ENCODE measurements at places on chromosomes 3 and 15.

DNA sequence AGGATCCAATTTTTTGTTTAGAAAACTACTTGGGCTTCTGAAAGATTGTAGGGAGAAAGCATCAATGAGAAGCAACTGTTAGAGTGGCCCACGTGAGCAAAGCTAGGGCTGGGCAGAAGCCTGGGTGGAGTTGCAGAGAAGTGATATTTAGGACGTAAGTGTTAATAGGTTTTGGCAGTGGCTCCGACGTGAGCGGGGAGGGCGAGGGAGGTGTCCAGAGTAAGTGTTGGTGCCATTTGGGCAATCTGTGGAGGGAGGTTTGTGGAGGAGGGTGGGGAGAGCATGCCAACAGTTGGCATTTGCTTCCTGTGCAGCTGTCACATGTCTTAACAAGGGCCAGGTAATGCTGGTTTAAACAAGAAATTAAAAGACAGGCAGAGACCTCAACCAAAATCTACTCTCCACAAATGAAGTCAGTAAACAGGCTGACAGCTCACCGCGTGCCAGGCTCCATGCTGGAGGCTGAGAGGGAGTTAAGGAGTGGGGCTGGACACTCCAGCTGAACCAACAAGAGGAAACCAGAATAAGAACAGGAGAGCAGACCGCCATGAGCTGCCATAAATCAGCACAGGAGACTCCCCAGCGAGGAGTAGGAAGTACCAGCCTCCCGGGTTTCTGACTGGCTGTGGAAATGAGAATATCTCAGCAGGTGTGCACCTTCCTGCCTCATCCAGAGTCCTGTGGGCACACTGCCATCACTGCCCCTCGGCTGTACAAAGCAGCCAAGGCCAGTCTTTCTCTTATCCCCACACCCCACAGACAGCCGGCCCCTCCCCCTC is 232.6 kb downstream of the ABHD5 start:
- no peak for DNase-seq

- no peak for DNase-seq
Measured at GRCh38 chr15:39781147-39781966, 1.3 kb downstream of the FSIP1 start.

GRCh38 chr3:111998636-111999483 is at the start of gene TAGLN3:
Gene TAGLN3, plus strand, starts transcription at chr3:111998922. Its CDS starts 501 bp downstream, at chr3:111999423.
- DNase-seq, result no peak

GRCh38 chr3:107892955-107893624 is 197.7 kb downstream of the CD47 start:
- no peak for DNase-seq

DNA sequence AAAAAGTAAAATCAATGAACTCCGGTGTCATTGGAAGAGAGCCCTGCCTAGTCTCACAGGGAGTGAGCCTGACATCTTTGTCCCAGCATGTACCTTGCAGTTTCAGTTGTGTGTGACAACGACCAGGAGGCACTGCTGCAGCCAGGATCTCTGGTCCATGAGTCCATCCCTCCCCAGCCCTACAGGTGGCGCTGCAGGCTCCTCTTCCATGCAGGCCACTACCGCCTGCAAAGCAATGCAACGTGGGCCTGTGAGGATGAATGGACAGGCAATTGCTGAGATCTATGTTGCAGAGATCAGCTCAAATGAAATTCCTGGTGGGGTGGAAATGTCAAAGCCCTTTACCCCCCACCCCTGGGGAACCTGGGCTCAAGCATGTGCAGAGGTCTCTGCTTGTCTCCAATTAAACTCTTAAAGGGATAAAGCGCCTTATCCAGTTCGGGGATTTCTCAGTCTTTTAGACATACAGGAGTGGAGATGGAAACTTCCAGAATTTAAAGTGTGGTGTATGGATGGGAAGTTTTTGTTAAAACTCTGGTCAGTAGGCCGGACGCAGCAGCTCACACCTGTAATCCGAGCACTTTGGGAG is 35.8 kb downstream of the TKT start:
- DNase-seq, result peak; percentile 76

GRCh38 chr3:189304465-189305351 is 132.9 kb downstream of the TPRG1 start:
- DNase-seq, result no peak

DNA sequence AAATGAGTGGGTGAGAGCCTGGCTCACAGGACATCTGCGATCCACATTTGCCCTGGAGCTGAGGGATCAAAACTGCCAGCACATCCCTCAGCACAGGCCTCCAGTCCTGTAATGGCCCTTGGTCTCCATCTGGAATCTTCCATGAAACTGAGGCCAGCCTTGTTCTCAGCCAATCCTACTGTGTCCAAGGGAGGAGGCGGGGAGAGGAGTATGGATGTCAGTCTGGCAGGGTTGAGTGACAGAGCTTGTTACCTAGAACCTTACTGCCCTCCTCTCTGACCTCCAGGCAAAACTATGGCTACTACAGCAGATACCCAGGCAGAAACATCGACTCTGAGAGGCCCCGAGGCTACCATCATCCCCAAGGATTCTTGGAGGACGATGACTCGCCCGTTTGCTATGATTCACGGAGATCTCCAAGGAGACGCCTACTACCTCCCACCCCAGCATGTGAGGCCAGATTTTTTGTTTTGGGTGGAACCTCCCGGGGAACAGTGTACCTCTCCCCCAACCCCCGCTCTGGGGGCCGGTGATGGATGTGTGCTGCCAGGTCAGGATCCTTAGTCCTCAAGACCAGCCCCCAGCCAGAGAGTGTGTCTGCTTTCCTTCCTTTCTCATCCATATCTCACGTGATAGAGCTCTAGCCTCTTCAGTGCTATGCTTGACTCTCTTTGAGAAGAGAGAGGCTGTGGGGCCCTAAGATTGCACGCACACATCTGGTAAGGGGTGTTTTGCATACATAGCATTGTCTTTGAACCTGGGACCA is 41.3 kb downstream of the CHDH start:
- no peak for DNase-seq

DNA sequence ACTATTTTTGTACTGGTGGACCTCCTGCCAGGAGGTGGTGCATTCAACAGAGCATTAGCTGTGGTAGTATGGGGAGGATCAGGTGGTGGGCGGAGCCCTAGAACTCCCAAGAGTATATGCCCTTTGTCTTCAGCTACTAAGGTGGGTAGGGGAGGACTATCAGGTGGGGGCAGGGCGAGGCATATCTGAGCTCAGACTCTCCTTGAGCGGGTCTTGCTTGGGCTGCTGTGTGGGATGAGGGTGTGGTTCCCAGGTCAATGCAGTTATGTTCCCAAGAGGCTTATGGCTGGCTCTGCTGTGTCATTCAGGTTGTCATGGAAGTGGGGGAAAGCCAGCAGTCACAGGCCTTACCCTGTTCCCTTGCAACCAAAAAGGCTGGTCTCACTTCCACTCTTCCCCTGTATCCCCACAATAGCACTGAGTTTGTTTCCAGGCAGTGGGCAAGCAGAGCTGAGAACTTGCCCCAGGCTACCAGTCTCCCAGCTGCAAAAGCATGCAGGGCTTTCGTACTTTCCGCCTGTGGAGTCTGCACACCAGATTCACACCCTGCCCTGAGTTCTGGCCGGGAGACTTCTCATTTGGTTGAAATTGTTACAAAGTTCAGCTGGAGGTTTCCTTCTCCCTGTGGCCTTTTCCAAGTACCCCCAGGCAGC is 93.7 kb upstream of the DPPA4 start:
- DNase-seq, result no peak

DNA sequence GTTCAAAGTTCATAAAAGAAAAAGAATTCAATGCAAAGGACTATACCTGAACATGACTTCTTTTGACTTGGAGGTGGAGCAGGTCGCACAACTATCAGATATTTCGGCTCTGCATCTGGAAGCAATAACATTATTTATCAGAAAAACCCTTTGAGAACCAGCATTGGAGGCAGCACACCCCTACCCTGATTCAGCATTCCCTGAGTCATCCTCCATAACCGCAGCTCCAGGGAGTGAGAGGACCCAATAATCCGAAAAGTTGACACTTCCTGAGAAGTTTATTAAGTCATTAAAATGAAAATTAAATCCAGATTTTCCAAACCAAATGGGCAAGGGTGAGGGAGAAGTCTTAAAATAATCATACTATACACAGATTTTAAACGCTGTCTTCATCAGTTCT is 90.6 kb downstream of the ABI3BP start:
- no peak for DNase-seq

DNA sequence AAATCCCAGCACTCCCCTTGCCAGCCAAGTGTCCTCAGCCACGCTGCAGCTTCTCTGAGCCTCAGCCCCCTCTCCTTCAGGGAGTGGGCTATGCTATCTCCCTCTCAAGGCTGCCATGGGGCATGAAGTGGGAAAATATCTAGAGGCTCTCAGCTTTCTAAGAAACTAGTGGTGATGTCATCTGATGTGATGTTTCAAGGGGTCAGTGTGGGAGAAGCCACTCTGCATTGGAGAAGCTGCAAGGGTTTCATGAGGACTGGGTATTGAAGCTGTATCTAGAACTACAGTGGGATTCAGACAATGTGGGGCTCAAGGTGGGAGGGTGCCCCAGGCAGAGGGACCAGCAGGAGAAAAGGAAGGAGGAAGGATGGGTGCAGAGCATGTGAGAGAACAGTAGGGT is 210.2 kb downstream of the TLE3 start:
- no peak for DNase-seq

DNA sequence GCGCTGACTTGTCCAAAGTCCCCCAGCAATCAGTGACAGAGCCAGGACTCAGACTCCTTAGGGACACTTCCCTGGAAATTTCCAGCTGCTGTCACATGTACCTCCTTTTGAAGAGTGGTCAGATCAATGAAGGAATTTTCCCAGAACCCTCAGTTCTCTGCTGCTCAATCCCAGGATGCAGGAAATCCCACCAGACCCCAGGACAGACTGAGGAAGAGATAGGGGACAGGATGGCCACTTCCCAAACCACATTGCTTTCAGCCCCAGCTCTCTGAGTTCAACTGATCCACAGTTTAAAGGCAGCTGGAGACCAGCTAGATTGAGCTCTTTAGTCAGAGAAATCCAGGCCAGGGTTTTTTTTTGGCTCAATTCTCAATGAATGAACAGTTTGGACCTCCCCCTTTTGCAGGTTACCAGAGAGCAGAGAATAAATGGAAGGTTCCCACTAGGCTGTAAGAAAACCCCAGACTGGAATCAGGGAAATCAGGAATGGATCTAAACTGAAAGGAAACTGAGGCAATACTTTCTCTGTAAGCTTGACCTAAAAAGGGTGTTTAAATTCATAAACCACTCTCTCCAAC is 1.5 kb downstream of the CYP1A1 start:
- peak; percentile 82 for DNase-seq

- no peak for DNase-seq
Measured at GRCh38 chr3:14592836-14593235, 52.7 kb upstream of the GRIP2 start.

DNA sequence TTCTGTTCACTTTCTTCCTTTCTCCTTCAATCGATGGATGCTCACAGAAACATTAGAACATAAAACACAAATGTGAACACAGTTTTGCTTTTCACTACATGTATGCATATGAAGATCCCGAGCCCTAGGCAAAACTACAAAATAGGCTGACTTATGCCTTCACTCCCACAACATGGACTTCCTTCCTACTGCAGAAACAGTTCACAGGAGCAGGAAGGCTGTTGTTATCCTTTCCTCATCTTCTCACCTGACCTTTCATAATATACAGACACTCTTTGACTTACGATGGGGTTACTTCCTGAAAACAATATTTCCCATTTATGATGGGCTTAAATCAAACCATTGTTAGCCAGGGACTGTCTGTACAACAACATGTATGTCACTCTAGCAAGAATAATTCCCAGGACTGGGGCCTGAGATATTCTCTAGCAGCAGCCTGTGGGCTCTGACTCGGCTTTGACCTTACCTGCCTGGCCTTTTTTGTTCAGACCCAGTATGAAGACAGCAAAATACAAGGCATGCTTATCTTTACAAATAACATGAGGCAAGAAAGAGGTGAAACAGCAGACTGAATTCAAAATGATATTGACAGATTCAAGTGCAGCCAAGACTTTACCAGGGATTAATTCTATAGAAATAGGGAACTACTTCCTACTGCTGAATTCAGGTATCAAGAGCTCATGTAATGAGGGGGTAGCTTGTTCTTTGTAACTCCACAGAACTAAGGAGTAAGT is 51.8 kb upstream of the PLXND1 start:
- peak; percentile 35 for DNase-seq

GRCh38 chr3:195236076-195236798 is 34.7 kb downstream of the XXYLT1 start:
- DNase-seq, result no peak

DNA sequence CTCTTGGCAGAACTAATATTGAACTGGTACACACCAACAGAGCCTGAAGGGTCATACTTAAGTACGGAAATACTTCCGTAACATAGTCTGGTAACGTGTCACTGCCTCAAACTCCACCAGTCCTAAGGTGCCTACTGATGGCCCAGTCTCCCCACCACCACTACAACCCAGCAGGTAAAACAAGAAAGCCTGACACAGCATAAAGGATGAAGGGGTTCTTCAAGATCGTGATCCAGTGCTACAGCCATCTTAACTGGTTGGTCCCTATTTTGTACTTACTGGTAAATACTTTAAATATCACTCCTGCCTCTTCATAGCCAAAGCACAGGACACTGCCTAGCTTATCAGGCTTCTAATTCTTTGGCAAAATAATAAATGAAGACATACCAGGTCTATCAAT is 46.5 kb downstream of the PEAK1 start:
- no peak for DNase-seq

DNA sequence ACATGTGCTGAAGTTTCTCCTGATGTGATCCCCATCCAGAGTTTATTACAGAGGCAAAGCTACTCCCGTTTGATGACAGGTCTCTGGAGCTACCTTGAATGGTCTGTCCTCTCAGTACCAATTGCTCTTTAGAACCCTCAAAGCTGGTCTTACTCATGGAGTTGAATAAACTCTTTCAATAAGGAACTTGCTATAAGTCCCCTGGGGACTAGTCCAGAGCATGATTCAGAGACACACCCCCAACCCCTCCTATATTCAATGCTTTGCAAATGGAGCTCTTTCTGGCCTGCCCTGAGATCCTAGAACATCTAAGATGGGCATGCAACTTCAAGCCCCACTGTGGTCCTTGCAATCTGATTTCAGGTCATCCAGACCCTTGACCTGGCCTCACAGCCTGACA is 23.9 kb upstream of the TPM1 start:
- DNase-seq, result no peak

GRCh38 chr3:64176461-64176996 is 48.7 kb downstream of the PRICKLE2 start:
- DNase-seq, result no peak

- DNase-seq, result no peak
Measured at GRCh38 chr3:124298951-124299350, 307.0 kb upstream of the ROPN1 start.

- DNase-seq, result no peak
Measured at GRCh38 chr3:18066899-18067582, 324.6 kb upstream of the TBC1D5 start.

GRCh38 chr15:56869573-56869972 is 48.9 kb upstream of the TCF12 start:
- DNase-seq, result no peak

DNA sequence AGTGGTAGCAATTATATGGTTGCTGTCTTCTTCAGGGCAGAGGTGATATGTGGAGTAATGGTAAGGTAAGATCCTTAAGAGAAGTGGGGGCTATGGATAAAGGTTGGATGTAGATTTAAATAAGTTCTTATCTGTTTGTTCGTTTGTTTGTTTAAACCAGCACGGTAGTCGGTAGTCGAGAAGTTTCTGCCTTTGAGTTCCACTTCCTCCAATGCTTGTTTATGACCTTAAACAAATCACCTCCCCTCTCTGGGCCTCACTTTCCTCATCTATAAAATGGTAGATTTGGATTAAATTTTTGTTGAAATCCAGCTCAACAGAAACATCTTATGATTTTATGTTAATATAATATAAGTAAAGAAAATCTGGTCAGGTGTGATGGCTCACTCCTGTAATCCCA is 11.8 kb downstream of the DAPK2 start:
- no peak for DNase-seq

All from HepG2 (cell line).